ENCODE measurements at places on chromosomes 6 and 20.

DNA sequence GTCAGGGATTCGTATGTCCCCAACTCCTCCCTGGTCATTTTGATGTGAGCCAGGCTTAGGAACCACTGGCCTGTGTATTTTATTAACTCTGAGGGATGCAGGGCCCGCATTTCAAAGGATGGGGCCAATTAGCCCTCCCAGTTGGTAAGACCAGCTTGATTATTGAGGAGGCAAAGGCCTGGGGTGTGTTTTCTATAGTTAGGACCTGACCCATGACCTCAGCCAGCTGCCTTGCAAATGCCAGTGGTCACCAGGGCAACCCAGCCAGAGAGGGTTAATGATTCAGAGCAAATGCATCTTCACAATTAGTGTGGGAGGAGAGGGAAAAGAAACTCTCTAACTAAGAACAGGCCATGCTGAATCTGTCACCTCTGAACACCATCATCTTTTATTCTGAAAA is 835.4 kb downstream of the MAFB start:
- no peak for DNase-seq

DNA sequence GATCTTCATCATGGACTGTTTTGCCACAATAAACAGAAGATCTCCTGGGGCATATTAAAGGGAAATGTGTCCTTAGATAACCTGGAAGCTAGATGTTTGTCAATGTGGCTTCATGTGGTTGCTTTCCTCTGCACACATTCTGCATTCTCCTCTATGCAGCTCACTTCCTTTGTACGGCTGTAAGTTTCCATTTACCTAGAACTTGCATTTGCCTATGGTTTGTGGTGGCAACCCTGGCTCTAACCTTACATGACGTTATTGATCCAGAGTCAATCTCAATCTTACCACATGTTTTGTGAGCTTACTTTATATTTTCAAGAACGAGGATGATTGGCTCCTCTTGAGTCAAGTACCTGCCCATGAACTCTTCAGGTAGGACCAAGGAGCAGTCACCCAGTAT is 863.1 kb downstream of the MAFB start:
- no peak for DNase-seq

DNA sequence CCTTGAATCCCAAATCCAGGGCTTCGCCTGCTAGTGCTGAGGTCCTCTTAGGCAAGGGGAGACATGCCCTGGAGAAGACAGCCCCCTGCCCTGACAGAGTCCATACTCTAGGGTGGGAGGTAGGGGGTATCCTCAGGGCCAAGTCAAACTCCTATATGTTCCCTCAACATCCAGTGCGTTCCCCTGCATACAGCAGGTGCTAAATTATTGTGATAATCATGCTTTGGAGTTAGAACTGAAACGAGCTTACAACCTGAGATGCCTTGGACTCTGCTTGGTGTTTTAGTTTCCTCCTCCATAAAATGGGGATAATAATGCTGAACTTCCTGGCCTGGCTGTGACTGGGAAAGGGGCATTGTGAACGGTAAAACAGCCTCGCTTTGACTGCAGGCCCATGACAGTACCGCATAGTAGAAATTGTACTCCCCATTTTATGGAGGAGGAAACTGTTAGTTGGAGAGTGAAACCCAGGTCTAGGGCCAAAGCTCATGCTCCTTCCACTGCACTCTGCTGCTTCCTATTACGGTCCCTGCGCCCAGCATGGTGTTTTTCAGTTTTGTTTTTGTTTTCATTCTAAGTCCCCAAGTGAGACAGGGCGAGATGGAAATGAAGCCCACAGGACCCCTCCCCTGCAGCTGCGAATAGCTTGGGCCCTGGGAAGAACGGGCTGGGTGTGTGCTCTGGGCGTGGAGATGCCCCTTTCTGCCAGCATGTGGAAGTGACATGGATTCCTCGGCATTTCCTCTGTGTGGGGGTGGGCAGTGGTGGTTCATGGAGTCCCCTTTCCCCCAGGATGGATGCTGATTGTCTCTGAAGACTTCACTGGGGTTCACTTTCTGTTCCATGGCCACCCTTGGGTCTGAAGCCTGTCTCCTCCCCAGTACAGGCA is 162.5 kb downstream of the VEGFA start:
- no peak for DNase-seq

DNA sequence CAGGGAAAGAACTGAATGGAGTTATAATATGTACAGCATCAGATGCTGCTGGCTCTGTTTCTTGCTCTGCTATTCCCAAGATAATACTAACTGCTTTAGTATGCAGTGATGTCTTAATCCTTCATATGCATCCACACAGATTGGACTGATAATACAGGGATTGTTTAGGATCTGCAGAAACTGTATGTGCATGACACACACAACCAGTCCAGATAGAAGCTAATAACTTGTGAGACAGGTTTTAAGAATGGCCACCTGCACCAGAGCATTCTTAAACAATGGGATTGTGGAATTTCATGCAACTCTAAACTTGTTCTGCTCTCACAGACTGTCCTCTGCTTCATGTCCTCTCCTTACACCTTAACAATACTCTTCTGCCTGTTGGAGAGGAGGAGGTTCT is 90.9 kb downstream of the SPTLC3 start:
- DNase-seq, result no peak

- no peak for DNase-seq
These were observed 10.5 kb upstream of the EPB41L2 start for GRCh38 chr6:131073577-131073976.

GRCh38 chr6:7769702-7770101 is 43.8 kb downstream of the BMP6 start:
- no peak for DNase-seq
